ENCODE measurements at places on chromosomes 4 and X.

DNA sequence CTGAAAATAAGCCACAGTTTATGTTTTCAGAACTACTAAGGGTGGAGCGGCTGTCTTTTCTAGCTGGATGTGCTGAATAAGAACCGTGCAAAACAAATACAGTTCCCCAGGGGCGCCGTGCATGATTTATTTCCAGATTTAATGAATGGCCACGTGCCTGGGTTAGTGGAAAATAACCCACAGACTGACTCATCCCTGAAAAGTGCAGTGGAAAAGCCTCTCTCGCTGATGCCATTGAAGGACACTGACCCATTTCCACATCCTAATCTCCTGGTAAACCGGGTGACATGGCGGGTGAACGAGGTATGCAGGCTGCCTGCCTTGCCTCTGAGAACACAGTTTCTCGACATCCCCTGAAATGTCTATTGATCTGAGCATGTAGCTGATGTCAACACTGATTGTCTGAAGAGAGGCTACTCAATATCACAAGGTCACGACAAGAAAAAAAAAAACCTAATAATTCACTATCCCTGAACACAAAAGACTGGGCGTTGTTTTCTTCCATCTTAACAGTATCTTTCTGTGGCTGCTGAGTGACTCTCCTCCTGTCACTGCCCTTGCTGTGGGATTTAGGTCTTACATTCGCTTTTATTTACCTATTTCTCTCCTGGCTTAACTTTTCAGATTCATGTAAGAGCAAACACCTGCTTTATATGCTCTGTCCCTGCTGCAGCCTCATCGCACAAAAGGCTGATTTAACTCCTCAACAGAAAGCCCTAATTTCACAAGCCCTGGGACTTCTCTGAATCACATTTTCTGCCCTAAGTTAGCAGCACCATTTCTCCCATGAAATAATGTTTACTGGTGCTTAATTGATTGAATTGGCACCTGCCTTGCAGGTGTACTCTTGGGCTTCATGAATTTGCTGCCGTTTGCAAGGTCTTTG is 76.9 kb upstream of the SCOC start:
- DNase-seq = peak; percentile 60

GRCh38 chr4:75727073-75727472 is 2.7 kb downstream of the USO1 start:
- DNase-seq = no peak

- no peak for DNase-seq
Measured at GRCh38 chr4:127759228-127759820, 22.8 kb upstream of the HSPA4L start.

DNA sequence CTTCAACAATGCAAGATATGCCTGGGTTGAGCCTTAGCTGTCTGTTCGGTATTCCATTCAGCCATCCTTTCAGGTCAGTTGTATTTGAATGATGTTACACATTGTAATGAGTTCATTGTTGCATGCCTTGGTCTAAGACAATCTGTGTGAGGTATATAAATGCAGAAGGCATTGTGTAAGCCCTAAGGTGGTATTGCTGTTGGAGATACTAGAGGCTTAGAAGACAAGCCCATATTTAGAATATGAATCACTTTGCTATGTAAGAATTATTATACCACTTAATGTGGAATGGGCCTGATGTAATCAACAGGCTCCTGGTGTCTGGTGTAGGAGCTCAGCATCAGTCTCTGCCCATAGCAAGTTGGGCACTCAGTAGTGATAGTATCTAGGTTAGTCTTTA is 473.4 kb upstream of the GNPDA2 start:
- no peak for DNase-seq

DNA sequence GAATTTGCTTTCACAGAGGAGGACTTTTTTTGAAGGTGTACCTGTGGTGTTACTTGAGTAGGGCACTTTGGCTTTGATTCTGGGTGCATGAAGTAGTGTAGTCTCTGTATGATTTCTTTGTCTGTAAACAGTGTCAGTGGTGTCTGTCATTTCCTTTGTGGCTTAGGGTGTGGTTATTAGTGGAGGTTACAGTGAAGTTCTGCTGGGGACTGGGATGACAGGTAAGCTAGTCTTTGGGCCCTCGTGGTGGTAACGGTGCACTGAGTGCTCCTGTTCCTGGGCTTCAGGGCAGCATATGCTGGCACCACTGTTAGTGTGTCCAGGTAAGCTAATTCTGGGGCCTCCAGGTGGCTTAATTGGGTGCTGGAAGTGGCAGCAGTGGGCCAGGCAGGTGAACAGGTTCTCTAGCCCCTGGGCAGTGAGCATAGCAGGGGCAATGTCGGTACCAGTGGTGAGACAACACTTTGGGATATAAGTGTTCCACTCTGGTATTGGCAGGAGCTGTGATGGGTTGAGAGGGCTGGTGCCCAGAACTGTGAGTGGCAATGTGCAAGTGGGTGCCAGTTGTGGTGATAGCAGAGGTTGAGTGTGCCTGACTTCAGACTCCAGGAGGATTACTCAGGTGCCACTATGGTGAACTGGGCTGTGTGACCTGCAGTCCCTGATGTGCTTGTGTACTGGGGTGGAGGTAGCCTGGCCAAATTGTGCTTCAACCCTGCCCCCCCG is 26.0 kb upstream of the VSIG1 start:
- no peak for DNase-seq

DNA sequence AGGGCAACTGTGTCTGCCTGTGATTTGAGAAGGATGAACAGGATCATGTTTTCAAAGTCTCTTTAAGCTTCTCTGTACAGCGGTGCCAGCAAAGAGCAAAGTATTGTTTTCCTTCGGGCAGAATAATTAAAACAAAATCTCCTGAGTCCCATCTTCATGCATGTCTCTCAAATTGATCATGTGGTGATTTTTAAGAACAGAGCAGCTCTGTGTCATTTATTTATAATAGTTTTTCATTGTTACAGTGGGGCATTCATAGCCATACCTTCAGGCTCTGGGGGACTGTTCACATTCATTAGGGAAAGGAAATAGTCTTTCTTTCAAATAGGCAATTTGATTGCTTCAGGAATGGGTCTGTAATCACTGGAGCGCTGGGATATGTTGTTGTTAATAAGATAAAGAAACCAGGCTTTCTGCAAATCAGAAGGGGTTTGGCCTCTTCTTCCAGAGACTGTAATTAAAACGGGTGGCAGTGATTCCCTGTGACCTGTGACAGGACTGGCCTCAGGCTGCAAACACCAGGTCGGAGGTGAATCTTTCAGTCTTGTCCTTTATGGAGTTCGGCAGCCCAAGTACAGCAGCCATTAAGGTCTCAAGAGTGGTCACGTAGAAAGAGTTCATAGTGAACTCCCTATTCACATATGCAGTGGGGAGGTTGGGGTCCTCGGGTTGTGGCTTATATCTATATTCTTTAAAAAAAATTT is 29.3 kb upstream of the CBR4 start:
- no peak for DNase-seq

DNA sequence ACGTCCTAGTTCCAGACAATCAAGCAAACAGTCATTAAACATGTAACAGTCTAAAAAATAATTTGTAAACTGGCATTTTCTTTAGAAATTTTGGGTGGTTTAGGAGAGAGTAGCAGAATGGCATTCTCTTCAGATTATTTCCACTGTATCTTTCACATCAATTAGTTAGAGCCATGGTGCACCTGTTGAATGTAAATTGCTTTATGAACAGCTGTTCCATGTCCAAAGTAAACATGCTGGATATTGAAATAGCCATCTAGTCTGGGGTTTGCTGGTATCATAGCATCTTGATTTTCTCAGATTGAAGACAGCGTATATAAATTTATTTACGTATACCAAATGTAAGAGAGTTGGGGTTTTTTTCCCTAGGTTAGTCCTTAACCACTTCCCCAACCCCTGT is 143.6 kb downstream of the RCHY1 start:
- DNase-seq = no peak
